ENCODE measurements at places on chromosomes 3 and 15. TPM values are rescaled to one million over a fixed set of nuclear protein-coding genes. Genes with fewer than 3 reads are reported as not detected.

Gene LRRN1
- 0.53 TPM for total RNA-seq

Gene CLDN16
- total RNA-seq: not detected

Gene SI
- total RNA-seq: not detected

Gene TMEM40
- not detected for total RNA-seq

Gene GOLGA6L25
- total RNA-seq: not detected

Gene POLR2M
- total RNA-seq: 24.9 TPM

Gene CTXND1
- total RNA-seq: 0.11 TPM

Gene CCDC12
- total RNA-seq: 34.3 TPM

Gene DPPA4
- total RNA-seq: not detected

Gene CRELD1
- total RNA-seq: 35.8 TPM

Gene MAPK6
- 32.1 TPM for total RNA-seq

DNA sequence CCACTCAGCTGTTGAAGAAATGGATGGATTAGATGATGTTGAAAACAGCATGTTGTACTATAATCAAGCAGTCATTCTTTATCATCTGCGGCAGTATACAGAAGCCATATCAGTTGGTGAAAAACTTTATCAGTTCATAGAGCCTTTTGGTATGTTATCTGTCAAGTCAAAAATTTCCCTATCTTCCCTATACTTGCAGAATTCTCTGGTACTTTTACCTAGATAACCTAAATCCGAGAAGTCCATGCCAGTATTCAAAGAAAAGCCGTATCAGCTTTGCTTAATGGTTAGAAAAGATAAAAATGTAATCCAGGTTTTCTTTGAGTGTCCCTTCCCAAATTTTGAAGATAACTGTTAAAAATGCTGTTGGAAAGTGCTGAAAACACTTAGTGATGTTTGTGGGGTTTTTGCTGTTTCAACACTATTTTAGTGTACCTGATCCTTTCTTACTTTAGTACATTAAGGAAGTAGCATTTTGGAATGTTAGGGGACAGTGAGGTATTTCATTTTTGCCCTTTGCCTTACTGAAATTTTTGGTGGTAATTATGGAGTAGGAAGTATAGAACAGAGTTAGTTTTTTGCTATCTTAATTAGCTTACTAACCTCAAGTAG is 23.8 kb downstream of the CNOT10 start:
- H3K27me3 ChIP-seq: no peaks in the 10 kb centered on the region
- H3K4me3 ChIP-seq: no peak overlapping the region
- H3K4me1 ChIP-seq: no peaks in the 10 kb centered on the region
- no peak overlapping the region for H3K27ac ChIP-seq
- H3K36me3 ChIP-seq: peaks cover 39% of the 10 kb centered on the region

DNA sequence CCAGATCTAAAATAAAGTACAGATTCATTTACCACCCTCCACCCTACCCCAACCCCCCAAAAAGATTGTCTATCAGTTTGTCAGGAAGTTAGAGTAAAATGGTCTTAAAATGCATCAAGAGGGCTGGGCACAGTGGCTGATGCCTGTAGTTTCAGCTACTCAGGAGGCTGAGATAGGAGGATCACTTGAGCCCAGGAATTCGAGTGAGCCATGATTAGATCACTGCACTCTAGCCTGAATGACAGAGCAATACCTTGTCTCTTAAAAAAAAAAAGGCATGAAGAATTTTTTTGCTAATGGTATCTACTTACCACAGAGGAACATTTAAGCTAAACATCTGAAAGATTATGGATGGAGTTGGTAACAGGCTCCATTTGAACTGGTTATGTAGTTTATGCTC is 71.0 kb downstream of the RBM6 start:
- DNase-seq: no peak
- peaks cover 5% of the 10 kb centered on the region for H3K36me3 ChIP-seq
- peaks cover 5% of the 10 kb centered on the region for H3K4me1 ChIP-seq
- no peak overlapping the region for H3K27ac ChIP-seq
- H3K27me3 ChIP-seq: no peaks in the 10 kb centered on the region

- H3K27me3 ChIP-seq: no peaks in the 10 kb centered on the region
- peaks cover 49% of the 10 kb centered on the region for H3K4me1 ChIP-seq
- H3K4me3 ChIP-seq: no peak overlapping the region
Observed at GRCh38 chr15:31332020-31332680, 5.5 kb downstream of the KLF13 start.

GRCh38 chr15:39474657-39475056 is 106.2 kb upstream of the THBS1 start:
- no peak overlapping the region for H3K4me3 ChIP-seq
- H3K27me3 ChIP-seq: no peaks in the 10 kb centered on the region
- no peaks in the 10 kb centered on the region for H3K4me1 ChIP-seq
- no peak overlapping the region for H3K27ac ChIP-seq
- DNase-seq: no peak

DNA sequence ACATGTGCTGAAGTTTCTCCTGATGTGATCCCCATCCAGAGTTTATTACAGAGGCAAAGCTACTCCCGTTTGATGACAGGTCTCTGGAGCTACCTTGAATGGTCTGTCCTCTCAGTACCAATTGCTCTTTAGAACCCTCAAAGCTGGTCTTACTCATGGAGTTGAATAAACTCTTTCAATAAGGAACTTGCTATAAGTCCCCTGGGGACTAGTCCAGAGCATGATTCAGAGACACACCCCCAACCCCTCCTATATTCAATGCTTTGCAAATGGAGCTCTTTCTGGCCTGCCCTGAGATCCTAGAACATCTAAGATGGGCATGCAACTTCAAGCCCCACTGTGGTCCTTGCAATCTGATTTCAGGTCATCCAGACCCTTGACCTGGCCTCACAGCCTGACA is 23.9 kb upstream of the TPM1 start:
- H3K4me1 ChIP-seq: peaks cover 2% of the 10 kb centered on the region
- H3K4me3 ChIP-seq: no peak overlapping the region
- H3K27me3 ChIP-seq: no peaks in the 10 kb centered on the region
- no peak for DNase-seq
- H3K36me3 ChIP-seq: no peaks in the 10 kb centered on the region

- DNase-seq: peak; percentile 50
- H3K4me1 ChIP-seq: no peaks in the 10 kb centered on the region
- no peaks in the 10 kb centered on the region for H3K27me3 ChIP-seq
- H3K4me3 ChIP-seq: no peak overlapping the region
- H3K27ac ChIP-seq: no peak overlapping the region
- no peaks in the 10 kb centered on the region for H3K36me3 ChIP-seq
Observed at GRCh38 chr3:10518506-10519150, 13.2 kb upstream of the ATP2B2 start.

- H3K27ac ChIP-seq: no peak overlapping the region
- no peaks in the 10 kb centered on the region for H3K27me3 ChIP-seq
- no peak for DNase-seq
Observed at GRCh38 chr3:5456199-5456598, 268.7 kb downstream of the EDEM1 start.

DNA sequence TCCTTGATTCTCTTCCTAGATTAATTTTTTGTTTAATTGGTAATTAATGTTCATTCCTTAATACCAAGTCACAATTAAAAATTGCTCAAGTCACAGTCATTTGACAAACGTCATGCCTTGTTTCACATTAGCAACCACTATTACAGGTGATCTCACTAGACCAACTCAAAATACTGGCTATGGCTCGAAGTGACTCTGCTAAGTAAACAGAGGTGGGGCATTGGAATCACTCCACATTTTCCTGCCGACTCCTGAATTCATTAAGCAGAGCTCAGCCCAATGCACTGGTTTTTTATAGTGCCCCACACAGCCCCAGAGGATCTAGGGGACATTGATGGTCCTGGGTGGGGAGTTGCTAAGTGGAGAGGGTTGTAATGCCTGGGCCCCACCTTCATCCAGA is 201.2 kb upstream of the NSMCE3 start:
- H3K36me3 ChIP-seq: no peaks in the 10 kb centered on the region

GRCh38 chr3:18424213-18424728 is 868 bp downstream of the SATB1 start:
- peak overlapping the region; percentile 78 for H3K4me3 ChIP-seq
- peaks cover 10% of the 10 kb centered on the region for H3K4me1 ChIP-seq
- DNase-seq: no peak
- no peaks in the 10 kb centered on the region for H3K36me3 ChIP-seq

DNA sequence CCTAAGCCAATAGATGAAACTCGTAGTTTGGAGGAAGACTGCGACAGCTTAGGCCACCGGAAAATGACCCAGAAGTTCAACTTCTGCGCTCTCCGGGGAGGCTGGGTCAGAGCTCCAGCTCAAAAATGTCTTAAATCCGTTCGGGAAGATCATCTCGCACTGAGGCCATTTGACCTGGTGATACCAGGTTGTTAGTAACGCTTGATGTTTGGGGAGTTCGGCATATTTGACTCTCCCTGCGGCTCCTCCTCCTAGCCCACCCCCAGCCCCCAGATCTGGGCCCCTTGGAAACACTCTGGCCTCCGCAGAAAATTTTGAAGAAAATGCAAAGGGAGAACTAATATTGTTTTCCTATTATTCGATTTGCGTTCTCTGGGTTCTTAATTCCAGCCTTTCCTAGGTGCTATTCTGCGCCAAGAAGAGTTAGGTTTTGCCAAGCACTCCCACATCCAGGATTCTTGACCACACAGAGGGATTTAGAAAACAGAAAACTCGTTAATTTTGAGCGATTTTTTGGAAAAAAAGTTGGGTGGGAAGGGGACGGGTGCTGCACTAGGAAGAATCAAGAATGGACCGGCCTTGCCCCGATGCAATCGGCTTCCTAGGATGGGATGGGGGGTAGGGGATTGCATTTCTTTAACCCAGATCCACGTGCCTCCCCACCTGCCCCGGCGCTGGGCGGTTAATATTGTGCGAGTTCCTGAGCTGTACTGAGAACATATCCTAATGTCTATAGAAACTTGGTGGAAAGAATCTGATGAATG is 50.0 kb downstream of the ZIC4 start:
- H3K36me3 ChIP-seq: no peaks in the 10 kb centered on the region
- DNase-seq: no peak
- H3K4me1 ChIP-seq: no peaks in the 10 kb centered on the region
- no peak overlapping the region for H3K4me3 ChIP-seq
- H3K27me3 ChIP-seq: peaks cover 32% of the 10 kb centered on the region

DNA sequence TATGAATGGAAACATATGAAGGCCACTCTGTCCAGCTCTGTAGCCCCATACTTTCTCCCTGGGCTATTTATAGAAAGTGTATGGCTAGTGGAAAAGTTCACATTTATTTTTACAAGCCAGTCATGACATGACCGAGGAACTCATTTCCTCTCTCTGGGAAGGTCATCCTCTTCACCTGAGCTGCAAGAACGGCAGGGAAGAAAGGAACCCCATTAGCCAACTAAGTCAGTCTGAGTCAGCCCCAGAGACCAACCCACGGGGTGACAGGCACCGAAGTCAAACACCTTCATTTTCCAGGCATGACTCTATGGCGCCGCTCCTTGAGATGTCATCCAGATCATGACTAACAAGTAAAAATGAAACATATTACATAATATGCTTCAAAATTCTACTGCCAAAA is 4.8 kb downstream of the PAQR9 start:
- H3K27ac ChIP-seq: no peak overlapping the region
- H3K4me3 ChIP-seq: no peak overlapping the region
- DNase-seq: no peak
- H3K27me3 ChIP-seq: no peaks in the 10 kb centered on the region

DNA sequence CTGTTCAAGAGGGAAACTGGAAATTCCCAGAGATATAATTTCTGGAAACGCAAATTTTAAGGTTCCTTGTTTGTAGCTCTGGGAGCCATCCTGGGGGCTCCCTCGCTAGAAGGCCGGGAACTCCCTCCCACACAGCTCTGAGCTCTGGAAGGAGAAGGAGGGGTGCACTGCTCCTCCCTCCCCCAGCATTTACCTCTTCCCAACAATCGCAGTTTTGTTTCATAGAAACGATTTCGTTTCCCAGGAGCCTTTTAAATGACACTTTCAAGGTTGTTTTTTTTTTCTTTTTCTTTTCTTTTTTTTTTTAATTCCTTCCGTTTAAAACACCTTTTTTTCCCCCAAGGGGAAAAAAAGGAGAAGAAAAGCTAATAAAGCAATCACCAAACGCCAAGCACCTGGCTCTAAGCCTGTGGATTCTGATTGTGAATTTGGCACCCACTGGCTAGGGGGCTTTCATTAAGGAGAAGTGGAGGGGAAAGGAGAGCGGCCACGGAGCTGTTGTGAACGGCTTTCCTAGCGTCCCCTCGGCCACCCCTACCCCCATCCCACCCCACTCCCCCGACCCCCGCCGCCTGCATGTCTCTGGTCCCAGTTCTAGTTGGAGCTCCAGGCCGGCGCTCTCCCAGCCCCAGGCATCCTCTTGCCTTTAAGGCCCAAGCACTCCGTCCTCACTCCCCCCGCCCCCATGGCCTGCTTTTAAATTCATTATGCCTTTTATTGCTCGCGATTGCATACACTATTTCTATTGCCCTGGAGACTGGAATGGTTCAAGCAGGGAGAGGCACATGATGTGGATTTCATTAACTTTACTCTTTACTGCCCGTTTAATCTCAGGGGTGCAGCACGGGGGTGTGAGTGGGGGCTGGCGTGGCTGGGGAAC is 13.6 kb upstream of the CCDC33 start:
- DNase-seq: no peak
- no peaks in the 10 kb centered on the region for H3K27me3 ChIP-seq
- H3K4me3 ChIP-seq: no peak overlapping the region
- H3K4me1 ChIP-seq: no peaks in the 10 kb centered on the region
- no peak overlapping the region for H3K27ac ChIP-seq

GRCh38 chr3:113585228-113585627 is 52.9 kb downstream of the SIDT1 start:
- H3K4me3 ChIP-seq: no peak overlapping the region
- no peaks in the 10 kb centered on the region for H3K27me3 ChIP-seq
- H3K27ac ChIP-seq: no peak overlapping the region
- H3K36me3 ChIP-seq: no peaks in the 10 kb centered on the region
- no peak for DNase-seq

DNA sequence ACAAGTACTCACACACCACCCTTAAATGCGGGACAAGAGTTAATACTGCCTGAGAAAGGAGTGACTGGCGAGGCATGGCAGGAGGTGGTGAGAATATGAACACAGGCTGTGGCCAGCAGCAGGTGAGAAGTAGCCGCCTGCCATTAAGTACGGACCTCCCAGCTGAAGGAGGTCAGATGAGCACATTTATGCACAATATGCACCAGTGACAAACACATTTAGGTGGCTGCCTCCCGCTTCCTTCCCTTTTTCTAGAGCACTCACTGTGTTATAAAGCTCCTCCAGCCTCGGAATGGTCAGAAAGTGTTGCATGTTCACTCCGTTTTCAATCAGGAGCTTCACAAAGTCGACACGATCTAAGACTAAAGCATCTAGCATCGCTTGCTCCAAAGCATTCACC is 52.4 kb downstream of the TRPM1 start:
- H3K27me3 ChIP-seq: no peaks in the 10 kb centered on the region
- no peaks in the 10 kb centered on the region for H3K36me3 ChIP-seq
- no peak overlapping the region for H3K4me3 ChIP-seq
- no peaks in the 10 kb centered on the region for H3K4me1 ChIP-seq

- H3K4me1 ChIP-seq: no peaks in the 10 kb centered on the region
- DNase-seq: no peak
- H3K36me3 ChIP-seq: no peaks in the 10 kb centered on the region
- H3K27ac ChIP-seq: no peak overlapping the region
- H3K4me3 ChIP-seq: no peak overlapping the region
- no peaks in the 10 kb centered on the region for H3K27me3 ChIP-seq
Observed at GRCh38 chr3:128503164-128503651, 10.2 kb upstream of the GATA2 start.
